ENCODE measurements at places on chromosomes 12 and 14.

GRCh38 chr14:21206753-21207684 lies 51.2 kb upstream of the OR5AU1 start:
- DNase-seq = no peak

DNA sequence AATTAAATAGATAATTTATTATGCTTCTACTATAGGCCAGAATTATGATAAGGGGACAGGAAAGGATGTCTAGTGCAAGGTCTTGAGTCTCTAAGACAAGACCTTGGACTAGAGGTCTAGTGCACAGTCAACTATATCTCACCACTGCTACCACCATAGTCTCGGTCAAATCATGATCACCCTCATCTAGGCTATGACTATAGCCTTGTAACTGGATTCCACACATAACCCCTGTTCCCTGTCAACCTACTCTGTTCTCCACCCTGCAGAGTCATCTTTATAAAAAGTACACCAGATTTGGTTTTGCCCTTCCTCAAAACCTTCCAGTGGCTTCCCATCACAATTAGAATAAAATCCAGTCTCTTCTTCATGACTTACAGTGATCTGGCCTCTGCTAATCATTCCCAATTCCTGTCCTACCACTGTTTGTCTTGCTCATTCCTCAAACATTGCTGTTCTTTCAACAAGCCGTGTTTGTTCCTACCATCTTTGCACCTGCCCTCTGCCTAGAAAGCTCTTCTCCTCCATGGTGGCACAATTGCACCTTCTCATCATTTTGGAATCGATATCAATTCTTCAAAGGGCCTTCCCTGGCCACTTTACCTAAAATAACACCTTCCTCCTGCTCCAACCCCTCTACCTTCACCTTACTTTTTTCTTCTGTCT lies 169.4 kb downstream of the FOXN3 start:
- DNase-seq = no peak

DNA sequence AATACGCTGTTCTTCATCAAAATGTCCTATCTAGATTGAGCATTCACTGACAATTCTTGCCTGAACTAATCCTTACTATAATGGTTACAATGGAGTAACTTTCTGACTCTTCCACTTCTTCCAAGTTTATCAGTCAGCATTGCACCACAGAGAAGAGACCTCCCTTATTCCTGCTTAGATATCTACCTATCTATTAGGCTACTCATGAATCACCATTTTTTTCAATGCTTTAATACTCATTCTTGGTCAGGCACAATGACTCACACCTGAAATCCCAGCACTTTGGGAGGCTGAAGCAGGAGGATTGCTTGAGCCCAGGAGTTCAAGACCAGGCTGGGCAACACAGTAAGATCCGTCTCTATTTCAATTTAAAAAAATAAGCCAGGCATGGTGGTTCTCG lies 39.3 kb downstream of the RPS6KA5 start:
- no peak for DNase-seq

GRCh38 chr12:116559162-116559935 lies at the start of gene MAP1LC3B2:
TSS of gene MAP1LC3B2 (plus strand) at chr12:116559381. CDS start at chr12:116575943, 16,562 bp downstream.
- DNase-seq = peak; percentile 75

- DNase-seq = no peak
Measured at GRCh38 chr14:21694425-21694824, 20.8 kb upstream of the OR4E1 start.

DNA sequence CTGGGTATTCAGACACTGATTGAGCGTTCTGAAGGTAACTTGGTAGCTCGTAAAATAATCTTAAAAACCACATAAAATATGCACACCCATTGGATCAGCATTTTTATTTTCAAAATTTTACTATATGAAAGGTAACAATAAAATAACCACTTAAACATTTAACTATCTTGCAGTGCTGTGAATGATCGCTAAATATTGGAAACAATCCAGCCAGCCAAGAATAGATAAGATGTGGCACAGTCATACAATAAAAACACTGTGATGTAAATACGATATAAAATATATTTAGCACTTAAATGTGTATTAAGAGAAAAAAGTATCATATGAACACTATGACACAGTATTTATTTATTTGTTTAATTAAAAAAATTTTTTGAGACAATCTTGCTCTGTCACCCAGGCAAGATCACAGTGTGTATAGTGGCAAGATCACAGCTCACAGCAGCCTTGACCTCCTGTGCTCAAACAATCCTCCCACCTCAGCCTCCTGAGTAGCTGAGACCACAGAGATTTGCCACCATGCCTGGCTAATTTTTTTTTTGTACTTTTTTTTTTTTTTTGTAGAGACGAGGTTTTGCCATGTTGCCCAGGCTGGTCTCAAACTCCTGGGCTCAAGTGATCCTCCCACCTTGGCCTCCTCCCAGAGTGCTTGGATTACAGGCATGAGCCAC lies 39.4 kb downstream of the SDR9C7 start:
- no peak for DNase-seq

DNA sequence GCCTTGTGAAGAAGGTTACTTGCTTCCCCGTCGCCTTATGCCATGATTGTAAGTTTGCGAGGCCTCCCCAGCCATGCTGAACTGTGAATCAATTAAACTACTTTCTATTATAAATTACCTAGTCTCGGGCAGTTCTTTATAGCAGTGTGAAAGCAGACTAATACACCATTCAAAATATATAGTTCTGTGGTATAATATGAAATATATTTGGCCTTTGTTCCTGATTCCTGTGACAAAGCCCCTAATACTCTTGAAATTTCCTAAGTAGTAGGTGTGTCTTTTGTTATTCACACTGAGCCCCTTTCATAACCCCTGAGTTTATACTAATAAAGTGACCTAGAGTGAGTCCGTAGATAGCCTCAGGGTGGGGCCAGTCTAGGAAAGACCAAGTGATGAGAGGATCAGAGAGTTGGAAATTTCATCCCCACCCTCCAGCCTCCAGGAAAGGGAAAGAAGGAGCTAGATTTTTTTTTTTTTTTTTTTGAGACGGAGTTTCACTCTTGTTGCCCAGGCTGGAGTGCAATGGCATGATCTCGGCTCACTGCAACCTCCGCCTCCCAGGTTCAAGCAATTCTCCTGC lies 19.4 kb upstream of the STRN3 start:
- DNase-seq = no peak

DNA sequence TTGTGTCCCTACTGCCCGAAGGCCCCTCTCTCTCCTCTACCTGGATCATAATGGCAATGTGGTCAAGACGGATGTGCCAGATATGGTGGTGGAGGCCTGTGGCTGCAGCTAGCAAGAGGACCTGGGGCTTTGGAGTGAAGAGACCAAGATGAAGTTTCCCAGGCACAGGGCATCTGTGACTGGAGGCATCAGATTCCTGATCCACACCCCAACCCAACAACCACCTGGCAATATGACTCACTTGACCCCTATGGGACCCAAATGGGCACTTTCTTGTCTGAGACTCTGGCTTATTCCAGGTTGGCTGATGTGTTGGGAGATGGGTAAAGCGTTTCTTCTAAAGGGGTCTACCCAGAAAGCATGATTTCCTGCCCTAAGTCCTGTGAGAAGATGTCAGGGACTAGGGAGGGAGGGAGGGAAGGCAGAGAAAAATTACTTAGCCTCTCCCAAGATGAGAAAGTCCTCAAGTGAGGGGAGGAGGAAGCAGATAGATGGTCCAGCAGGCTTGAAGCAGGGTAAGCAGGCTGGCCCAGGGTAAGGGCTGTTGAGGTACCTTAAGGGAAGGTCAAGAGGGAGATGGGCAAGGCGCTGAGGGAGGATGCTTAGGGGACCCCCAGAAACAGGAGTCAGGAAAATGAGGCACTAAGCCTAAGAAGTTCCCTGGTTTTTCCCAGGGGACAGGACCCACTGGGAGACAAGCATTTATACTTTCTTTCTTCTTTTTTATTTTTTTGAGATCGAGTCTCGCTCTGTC lies 1.8 kb downstream of the INHBE start:
- no peak for DNase-seq

DNA sequence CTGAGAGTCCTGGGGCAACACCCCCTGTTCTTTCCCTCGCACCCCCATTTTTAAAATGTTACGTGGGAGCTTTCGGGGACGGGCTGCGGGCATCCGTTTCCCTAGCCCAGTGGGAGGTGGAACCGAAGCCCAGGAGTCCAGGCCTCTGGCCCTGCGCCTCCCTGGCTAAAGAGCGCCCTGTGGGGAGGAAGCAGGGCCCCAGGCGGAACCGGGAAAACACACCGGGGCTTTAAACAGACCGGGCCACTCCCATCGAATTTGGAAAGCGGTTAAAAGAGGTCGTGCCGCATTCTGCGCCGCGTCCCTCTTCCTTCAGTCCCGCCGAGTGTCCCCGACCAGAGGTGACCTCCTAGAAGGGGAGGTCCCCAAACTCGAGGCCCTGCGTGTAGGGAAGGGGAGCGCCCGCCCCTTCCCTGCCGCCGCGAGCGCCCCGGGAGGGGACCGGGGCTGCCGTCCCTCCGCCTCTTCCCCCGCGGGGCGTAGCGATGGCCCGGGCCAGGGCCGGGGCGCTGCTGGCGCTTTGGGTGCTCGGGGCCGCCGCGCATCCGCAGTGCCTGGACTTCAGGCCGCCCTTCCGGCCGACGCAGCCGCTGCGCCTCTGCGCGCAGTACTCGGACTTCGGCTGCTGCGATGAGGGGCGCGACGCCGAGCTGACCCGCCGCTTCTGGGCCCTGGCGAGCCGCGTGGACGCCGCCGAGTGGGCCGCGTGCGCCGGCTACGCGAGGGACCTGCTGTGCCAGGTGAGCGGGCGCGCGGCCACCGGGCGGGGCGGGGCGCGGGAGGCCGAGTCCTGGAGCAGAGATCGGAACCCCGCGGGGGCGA lies at the start of gene HHIPL1:
Gene HHIPL1, plus strand, starts transcription at position 407 of the 822 bp plus-strand sequence. Its CDS starts 79 bp downstream, at position 486.
- DNase-seq = no peak

DNA sequence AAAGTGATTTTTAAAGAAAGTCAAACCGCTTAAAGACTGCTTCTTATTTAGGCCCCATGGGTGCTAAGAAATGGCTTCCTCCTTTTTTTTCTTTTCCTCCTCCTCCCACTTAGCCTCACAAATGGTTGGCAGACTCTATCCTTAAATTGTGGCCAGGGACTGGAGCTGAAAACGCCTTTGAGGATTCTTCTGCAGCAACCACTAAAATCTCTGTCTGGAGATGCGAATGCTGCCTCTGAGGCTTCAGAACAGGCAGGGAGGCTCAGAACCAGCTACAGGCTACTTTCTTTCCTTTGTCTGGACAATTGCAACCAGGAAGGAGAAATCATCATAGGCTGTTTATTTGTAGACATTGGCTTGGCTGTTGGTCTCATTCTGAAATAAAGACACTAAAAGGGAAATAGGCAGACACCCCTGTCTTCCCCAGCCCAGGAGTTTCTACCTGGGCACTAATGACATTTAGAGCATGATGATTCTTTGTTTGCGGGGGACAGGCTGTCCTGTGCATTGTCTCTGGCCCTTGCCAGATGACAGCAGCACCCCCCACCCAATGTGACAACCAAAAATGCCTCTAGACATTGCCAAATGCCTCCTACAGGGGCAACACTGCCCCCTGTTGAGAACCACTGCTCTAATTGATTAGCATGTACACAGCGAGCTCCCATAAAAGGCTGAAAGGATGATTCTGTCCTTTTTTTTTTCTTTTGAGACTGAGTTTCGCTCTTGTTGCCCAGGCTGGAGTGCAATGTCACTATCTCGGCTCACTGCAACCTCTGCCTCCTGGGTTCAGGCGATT lies 50.3 kb downstream of the MAP1LC3B2 start:
- peak; percentile 6 for DNase-seq

DNA sequence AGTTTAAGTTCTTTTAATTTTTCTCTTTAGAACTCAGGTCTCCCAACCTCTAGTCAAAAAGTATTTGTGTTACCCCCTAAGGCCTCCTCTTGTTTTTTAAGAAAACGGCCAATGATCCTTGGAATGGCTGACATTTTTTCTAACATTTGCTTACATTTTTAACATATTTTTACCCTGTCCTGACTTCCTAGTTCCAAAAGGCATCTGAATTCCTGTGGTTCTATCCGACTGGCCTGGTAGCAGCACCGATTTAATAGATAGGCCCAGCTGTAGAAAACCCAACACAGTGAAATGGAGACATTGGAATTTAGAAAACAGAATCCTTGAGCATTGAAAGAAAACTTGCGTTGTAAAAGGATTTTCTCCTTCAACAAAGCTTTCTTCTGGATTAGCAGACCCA lies 134.7 kb upstream of the GSC start:
- no peak for DNase-seq

DNA sequence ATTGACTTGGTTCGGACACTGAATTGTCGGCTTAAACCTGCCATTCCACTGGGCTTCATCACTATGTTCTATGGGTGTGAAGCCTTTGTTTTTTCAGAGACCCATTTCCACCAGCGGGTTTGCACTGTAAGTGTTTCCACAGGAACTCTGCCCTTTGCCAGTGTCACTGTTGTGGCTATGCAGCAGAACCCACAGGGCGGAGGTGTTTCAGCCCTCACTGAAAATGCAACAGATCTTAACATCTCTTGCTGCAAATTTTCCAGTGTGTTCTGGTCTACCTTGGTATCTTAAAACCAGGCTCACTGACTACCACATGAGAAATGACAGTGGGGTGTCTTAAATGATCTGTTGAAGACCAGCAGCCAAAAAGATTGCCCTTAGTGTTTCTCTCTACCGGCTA lies 21.1 kb downstream of the PRKCH start:
- DNase-seq = peak; percentile 83

DNA sequence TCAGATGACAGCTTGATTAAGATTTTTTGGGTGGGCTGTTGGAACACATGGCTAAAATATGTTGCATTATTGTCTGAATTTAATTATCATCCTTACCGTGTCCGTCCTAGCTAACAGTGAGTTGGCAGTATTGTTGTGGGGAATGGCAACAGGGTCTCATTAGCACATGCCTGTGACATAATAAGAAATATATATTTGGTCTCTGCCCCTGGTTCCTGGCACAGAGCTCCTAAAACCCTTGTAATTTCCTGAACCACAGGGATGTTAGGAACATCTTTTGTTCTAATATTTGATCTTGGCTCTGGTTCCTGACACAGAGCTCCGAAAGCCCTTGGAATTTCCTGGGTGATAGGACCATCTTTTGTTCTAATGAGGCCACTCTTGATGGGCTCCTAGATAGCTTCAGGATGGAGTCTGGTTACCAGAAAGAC lies 76.0 kb downstream of the SYNE2 start:
- no peak for DNase-seq

- DNase-seq = no peak
Measured at GRCh38 chr14:92325835-92326234, 2.9 kb downstream of the SLC24A4 start.

- DNase-seq = no peak
Measured at GRCh38 chr14:56081139-56081538, 37.1 kb upstream of the PELI2 start.

- DNase-seq = no peak
Measured at GRCh38 chr14:74610866-74611649, 979 bp downstream of the LTBP2 start.

All from T-cell (primary cell).